ENCODE measurements at places on chromosomes 16 and 17.

DNA sequence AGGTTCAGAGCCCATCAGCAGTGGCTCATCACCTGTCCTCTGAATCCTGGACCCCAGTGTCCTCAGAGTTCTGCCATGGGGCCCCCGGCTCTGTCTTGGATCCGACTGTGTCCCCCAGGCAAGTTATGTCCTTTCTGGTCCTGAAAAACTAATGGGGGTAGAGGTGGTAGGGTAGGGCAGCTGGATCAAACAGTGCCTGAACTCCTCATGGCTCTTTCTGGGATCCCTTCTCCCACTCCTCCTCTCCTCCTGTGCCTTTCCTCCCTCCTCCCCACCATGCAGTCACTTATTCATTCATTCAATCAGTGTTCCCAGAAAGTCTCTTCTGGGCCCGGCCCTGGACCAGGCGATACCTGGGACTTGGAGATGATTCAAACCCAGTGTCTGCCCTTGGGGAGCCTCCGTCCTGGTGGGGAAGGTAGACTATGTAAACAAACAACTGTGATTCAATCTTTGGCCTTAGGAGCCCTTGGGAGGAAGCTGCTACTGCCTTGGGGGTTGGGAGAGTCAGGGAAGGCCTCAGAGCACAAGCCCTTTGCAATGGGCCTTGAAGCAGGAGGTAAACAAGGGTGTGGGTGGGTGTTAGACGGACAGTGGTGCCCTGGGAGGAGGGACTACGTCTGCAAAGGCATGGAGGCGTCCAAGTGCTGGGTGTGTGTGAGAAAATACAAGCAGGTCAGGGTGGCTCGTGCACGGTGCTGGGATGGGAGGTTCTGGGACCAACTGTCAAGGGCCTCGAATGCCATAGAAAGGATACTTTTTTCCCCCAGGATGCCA lies 6.4 kb upstream of the FAM83G start:
- DNase-seq, result no peak

DNA sequence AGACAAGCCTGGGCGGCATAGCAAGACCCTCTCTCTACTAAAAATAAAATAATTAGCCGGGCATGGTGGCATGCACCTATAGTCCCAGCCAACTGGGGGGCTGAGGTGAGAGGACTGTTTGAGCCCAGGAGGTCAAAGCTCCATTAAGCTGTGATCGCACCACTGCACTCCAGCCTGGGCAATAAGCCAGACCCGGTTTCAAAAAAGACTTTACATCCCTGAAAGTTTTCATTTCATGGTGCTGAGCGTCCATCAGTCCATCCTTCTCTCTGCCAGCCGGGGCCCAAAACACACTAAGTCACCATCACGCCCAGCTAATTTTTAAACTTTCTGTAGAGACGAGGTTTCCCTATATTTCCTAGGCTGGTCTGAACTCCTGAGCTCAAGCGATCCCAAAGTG lies 10.6 kb downstream of the RAB40B start:
- no peak for DNase-seq

GRCh38 chr17:44213403-44214229 lies 5.9 kb downstream of the UBTF start:
- DNase-seq, result no peak

GRCh38 chr16:88966986-88967829 lies 9.8 kb downstream of the CBFA2T3 start:
- no peak for DNase-seq

DNA sequence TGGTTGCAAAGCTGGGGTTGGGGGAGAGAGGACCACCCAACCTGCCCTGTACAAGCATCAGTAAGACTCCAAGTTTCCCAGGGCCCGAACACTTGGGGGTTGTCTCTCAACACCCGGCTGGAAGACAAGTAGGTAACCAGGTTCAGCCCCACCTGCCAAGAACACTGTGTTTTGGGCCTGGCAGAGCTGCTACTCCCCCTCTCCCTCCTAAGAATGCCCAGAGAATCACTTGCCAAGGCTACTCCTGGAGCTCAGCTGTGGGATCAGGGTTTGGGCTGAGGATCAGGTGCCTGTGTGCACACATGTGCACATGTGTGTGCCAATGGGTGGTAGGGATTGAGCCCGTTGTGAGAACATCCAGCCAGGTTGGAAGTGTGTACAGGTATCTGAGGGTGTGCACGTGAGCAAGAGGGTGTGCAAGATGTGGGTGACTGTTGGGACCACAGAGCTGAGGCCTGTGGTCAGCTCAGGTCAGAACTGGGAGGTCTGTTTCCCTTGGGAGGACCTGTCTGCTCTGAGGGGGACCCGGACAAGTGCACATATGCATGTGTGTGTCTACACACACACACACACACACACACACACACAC lies 2.3 kb downstream of the HSD11B2 start:
- DNase-seq, result no peak

- DNase-seq, result no peak
These were observed 537.7 kb downstream of the MAF start for GRCh38 chr16:79062821-79063220.

GRCh38 chr16:3569851-3570250 lies 7.4 kb downstream of the NLRC3 start:
- no peak for DNase-seq

DNA sequence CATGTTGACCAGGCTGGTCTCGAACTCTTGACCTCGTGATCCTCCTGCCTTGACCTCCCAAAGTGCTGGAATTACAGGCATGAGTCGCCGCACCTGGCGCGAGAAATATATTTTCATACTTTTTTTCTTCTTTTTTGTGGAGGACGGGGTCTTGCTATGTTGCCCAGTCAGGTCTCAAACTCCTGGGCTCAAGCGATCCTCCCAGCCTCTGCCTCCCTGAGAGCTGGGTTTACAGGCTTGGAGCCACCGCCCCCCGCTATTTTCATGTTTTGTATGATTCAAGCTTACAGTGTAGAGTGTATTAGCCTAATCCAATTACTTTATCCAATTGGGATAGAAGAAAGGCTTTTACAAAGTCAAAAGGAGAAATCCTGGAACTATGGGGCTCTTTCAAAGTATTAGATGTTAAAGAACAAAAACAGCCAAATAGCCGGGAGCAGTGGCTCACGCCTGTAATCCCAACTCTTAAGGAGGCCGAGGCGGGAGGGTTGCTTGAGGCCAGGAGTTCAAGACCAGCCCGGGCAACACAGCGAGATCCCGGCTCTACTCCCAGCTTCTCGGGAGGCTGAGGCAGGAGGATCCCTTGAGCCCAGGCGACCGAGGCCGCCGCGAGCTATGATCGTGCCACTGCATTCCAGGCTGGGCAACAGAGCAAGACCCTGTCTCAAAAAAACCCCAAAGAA lies 1.4 kb upstream of the MAP1LC3B start:
- DNase-seq, result no peak

- no peak for DNase-seq
These were observed 394 bp upstream of the NME4 start for GRCh38 chr16:396605-397004.

DNA sequence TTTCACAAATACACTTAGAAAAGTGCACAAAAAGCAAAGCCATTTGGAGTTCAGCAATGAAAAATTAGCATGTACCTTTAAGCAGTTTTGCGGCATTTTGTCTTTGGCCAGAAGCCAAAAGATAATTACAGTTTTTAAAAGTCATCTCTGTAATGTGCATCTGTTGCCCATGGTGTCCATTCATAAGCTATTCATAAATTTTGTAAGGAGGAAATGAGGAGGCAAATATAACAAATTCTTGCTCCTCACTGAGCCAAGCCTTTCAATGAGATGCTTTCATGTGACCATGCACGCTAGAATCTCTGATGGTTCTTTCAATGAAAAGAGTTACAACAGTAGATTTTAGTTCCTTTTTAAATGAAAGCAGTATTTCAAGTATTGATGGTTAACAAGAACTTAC lies 247.1 kb upstream of the MON1B start:
- DNase-seq, result no peak

DNA sequence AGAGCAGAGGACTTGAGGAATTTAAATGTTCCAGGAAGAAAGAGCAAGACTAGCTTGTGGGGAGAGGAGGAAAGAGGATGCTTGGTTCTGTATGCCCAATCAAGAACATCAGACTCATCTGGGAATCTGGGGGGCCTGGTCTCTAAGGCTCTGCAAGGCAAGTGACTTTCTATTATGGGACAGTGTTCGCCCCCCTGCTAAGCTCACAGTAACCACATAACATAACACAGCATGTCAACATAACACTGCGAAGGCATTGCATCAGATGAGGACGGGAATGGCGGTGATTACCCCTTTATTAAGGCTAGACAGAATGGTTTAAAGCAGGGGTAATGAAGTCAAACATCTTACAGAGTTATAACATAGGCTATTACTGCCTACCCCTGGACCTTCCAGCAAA lies 176.6 kb upstream of the IRX6 start:
- DNase-seq, result no peak

DNA sequence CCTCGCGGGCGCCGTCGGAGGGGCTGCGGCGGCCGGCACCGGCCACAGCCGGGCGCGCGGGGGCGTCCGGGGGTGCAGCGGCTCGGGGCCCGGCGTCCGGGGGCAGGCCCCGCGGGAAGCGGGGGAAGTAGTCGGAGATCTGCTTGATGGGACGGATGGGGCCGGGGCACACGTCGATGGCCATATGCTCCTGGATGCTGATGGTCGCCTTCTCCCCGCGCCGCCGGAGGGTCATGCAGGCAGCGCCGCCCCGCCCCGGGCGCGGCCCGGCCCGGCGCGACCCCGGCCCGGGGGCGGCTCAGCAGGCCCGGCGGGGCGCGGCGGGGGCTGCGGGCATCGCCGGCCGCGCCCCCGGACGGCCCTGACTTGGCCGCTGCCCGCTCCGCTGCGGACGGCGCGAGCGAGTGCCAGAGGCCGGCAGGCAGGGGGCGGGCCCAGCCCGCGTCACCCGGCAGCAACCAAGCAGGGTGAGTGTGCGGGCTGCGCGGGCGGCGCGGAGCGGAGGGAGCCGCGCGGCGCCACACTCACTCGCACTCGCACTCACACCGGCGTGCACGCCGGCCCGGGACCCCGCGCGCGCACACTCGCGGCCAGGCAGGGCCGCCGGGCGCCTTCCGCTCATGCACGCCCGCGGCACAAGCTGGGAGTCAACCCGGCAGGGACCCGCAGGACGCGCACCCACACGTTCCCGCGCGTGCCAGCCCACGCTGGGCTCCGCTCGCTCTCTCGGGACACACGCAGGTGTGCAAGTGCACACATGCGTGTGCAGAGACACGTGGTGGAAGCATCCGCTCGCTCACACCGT lies at the start of gene DOC2B:
Gene DOC2B (minus strand): TSS at position 406 of the 805 bp plus-strand sequence. CDS start 171 bp downstream, at position 235.
- DNase-seq, result no peak

GRCh38 chr17:72171703-72172667 lies 51.2 kb downstream of the SOX9 start:
- DNase-seq, result no peak

- DNase-seq, result no peak
These were observed 10.8 kb upstream of the TLCD3B start for GRCh38 chr16:30041841-30042240.

DNA sequence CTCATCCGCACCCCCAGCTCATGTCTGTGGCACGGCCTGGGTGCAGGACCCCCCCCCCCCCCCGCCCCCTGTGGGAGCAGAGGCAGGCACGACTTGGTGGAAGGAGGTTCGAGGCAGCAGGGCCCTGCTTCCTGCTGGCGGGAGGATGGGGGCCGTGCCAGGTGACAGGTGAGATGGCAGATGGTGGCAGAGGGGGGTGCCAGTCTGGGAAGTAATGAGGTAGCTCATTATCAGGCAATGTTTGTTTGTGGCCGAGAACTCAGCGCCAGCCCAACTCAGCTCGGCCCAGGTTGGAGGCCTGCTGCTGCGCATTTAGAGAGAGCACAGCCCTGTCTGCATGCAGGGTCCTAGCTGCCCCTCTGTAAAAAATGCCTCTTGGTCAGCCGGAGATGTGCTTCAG lies 40.1 kb upstream of the JPH3 start:
- peak; percentile 33 for DNase-seq

- DNase-seq, result no peak
These were observed 26.1 kb downstream of the MEAK7 start for GRCh38 chr16:84478172-84478947.
